ENCODE measurements at places on chromosomes 7 and 10. TPM values are rescaled to one million over a fixed set of nuclear protein-coding genes. Genes with fewer than 3 reads are reported as not detected.
A peak's percentile ranks its signal among the peaks of the same experiment; 100 is the strongest.

DNA sequence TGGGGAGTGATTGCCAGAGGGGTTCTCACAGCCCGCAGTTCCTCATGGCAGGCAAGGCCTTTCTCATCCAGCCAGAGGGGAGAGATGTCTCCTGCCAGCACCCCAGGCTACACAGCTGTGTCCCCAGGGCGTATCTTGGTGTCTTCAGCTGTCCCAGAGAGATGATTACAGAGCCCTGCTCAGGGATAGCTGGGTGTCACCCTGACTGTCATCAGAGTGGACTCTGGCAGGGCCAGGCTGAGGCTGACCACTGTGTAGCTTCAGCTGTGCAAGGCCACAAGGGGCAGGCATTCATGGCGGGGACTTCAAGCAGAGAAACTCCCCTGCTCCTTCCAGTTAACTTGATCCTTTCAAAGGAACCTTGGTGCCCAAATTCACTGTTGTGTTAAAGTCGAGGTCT is 124.2 kb downstream of the RGS10 start:
- no peak for DNase-seq

GRCh38 chr7:128940494-128941322 is 3.0 kb downstream of the IRF5 start:
- DNase-seq: peak; percentile 93

CALML5 gene
- total RNA-seq: not detected

CPA4 gene
- 0.62 TPM for total RNA-seq

DNA sequence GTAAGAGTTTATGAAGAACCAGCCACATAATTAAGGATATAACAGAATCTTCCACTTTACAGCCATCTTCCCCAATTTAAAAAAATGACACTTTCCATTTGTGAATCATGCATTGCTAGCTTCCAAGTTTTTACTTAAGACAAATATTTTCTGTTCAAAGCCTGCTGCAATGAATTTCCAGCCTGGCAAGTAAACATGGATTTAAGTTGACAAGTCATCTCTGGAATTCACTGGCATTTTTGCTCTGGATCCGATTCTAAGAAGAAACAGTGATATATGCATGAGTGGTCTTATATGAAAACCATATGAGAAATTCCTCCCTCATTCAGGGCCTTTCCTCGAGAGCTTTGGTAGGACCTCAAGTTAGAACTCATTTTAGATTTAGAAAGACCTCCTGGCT is 116.1 kb upstream of the CDCA7L start:
- no peak for DNase-seq

BTAF1 gene
- total RNA-seq: 29.4 TPM
